CD4-positive, alpha-beta memory T cell (primary cell): ENCODE measurements at places on chromosomes 2 and 18. TPM values are rescaled to one million over a fixed set of nuclear protein-coding genes. Genes with fewer than 3 reads are reported as not detected.

DNA sequence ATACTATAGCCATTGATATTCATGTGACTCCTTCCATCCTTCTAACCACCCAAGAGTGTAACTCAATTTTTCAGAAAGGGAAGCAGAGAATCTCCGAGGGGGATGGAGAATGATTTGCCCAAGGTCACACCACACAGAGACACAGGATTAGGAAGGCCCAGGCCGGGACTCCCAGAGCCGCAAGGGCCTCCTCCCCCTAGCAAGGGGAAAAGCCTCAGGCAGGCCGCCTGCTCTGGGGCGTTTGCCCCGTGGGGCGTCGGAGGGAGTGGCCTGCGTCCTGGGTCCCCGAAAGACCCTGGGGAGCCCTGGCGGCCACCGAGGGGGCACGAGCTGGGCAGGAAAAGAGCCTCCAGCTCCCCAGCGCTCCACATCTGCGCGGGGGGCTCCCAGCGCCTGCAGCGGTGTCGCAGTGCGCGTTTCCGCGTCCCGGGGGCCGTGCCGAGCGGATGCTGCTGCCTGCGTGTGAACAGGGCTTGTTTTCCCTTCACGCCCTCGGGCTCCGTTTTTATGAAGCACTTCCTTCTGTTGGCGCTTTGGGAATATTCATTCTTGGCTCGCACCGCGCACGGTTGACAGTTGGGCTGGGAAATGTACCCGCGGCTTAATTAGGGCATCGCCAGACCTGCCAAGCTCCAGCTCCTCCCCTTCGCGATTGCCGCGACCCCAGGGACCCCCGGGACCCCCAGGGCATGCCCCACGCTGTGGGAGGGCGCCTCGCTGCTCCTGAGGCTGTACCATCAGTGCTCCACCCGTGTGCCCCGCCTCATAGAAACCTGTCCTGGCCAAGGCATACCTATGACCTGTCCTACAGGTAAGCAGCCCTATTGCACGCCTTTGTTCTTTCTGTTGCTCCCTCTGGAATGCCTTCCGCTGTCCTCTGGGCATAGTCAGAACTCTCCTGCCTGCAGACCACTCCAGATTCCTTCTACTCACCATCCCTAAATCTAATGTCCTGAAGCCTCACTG lies 158.9 kb upstream of the GLI2 start:
- no peak overlapping the region for H3K4me3 ChIP-seq
- H3K4me1 ChIP-seq, result no peaks in the 10 kb centered on the region
- no peak overlapping the region for H3K27ac ChIP-seq
- DNase-seq, result no peak
- H3K27me3 ChIP-seq, result peaks cover 4% of the 10 kb centered on the region

GRCh38 chr2:108554528-108554927 lies 20.3 kb downstream of the LIMS1 start:
- H3K27me3 ChIP-seq, result no peaks in the 10 kb centered on the region
- DNase-seq, result no peak
- H3K4me1 ChIP-seq, result no peaks in the 10 kb centered on the region
- H3K4me3 ChIP-seq, result no peak overlapping the region
- no peaks in the 10 kb centered on the region for H3K36me3 ChIP-seq

DNA sequence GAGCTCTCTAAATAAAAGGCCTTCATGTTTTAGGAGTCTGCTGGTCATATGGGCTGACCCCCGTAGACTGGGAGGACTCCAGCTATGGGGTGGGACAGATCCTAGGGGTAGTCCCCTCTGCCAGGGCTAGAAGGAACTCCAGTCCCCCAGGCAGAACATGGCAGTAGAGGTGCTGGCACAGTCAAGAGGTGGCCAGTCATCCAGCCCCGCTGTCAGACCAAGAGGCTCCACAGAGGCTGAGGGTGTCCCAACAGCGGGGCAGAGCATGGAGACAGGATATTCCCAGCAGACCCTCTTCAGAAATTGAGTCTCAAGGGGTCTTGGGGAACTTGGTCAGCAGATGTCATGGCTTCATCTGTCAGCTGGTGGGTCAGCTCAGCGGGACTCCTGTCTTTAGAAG lies 76.6 kb downstream of the LONRF2 start:
- no peaks in the 10 kb centered on the region for H3K27me3 ChIP-seq
- H3K4me3 ChIP-seq, result no peak overlapping the region
- no peak for DNase-seq
- H3K36me3 ChIP-seq, result no peaks in the 10 kb centered on the region
- H3K4me1 ChIP-seq, result no peaks in the 10 kb centered on the region

The ANKRD30B gene
- polyA plus RNA-seq, result 0.07 TPM

- no peaks in the 10 kb centered on the region for H3K4me1 ChIP-seq
- no peak overlapping the region for H3K27ac ChIP-seq
- no peaks in the 10 kb centered on the region for H3K36me3 ChIP-seq
- no peak overlapping the region for H3K4me3 ChIP-seq
- H3K27me3 ChIP-seq, result no peaks in the 10 kb centered on the region
- no peak for DNase-seq
Observed at GRCh38 chr2:176763851-176764404, 448.7 kb upstream of the HNRNPA3 start.

DNA sequence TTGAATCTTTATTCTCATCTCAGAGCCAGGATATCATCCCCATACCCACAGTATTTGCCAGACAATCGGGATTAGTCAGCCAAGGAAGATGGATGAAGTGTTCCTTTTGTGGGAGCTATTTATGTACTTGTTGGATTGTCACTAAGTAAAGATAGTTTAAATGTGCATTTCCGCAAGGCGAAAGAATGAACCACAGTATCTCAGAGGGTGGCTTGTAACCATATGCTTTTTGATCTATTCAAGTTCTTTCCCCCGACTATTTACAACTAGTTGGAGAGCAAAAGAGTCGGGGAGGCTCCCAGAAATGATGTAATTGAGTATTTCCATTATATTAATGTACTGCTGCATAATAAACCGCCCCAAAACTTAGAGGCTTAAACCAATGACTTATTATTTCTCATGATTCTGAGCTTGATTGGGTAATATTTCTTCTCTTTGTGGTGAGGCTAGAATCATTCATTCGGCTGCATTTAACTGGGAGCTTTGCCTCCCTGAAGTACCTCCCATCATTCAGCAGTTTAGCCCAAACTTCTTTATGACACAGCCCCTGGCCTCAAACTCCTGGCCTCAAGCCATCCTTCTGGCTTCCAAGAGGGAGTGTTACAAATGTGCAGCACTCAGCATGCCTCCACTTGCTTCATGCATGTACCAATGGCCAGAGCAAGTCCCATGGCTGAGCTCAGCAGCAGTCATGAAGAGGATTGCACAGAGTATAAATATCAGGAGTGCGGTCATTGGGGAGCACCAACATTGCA lies 423.7 kb downstream of the METTL4 start:
- no peaks in the 10 kb centered on the region for H3K36me3 ChIP-seq
- DNase-seq, result no peak
- no peaks in the 10 kb centered on the region for H3K4me1 ChIP-seq
- no peak overlapping the region for H3K27ac ChIP-seq
- H3K27me3 ChIP-seq, result no peaks in the 10 kb centered on the region
